ENCODE measurements at places on chromosomes 12 and 14.

DNA sequence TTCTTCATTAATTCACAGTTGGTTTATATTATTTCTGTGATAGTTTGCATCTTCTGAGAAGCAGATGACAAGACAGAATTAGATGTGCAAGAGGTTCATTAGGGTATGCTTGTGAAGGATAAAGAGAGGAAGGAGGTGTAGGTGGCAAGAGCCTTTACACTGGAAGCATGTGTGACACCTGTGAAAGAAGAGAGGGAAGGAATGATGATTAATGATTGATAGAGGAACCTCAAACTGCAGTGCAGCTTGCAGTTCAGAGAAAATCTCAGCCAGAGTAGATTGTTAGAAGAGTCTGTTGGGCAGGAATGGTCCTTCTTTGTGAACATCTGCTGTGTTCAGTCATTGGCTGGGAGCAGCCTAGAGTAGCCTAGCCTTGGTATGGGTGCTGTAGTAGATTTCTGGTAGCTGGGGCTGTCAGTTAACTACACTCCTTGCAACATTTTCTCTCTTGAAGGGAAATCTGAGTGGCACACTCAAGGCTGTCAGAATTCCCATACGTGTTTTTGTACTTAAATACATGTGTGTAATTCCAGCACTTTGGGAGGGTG lies 9.0 kb downstream of the RCOR1 start:
- DNase-seq = no peak

DNA sequence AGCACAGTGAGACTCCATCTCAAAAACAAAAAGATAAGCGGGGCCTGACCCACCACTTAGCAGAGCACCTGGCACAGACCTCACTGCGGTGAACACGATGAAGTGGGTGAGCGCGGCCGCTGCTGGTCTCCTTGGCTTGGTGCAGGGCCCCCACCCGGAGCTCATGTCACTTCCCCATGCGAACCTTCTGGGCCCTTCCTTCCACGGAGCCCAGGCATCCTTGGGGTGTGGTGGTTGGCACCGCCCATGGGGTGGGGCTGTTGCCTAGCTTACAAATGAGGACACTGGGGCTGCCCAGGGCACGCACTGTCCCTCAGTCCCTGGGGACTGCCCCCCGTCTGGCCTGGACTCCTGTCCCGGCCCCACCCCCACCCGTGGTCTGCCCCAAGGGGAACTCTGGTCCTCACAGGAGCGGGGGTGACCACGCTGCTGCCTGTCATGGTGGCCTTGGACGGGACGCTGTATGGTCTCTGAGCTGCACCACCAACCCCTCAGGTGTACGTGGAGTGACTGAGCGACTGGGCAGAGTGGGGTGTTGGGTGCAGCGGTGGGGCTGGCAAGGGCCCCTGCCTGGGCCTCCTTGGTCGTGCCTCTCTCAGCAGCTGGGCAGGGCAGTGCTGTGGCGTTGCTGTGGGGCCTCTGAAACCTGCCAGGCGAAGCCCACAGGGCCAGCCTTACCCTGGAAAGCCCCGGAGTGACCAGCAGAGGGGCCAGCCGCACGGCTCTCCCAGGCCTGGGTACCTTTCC lies 15.3 kb downstream of the FBRSL1 start:
- no peak for DNase-seq

- no peak for DNase-seq
Measured at GRCh38 chr12:122126342-122126635, 47.7 kb downstream of the IL31 start.

- no peak for DNase-seq
Measured at GRCh38 chr12:3132636-3133404, 55.6 kb downstream of the TSPAN9 start.

DNA sequence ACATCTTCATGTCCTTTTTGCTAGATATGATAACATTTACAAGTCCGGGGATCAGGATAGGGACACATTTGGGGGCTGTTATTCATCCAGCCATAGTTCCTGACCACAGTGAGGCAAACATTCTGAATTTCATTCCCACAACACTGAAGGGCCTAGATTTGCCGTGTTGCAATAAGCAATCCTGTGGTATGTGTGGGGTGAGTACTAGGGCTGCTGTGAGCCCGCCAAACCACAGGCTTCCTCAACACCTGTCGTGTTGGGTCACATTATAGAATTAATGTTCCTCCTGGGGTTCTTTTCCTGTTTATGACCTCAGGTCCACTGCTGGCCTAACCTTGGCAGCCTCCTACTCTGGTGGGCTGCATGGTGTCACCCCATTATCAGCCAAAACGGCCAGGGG lies 119.2 kb downstream of the TBC1D30 start:
- DNase-seq = no peak

DNA sequence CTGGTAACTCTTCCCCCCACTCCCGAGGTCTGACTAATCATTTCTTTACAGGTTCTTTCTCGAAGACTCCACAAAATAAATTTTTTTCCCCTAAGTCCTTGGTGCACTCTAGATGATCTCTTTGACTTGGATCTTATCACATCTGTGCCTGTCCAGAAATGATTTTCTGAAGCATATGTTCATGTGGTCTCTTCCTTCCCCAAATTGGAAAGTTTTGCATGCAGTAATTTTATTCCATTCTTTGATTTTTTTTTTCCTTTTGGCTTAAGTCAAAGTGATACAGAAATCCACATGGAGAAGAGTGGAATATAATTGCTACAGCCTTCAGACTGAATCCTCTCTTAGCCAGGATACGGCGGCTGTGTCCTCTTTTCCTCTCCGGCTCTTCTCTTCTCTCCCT lies 213.3 kb downstream of the BMP4 start:
- DNase-seq = no peak

- no peak for DNase-seq
Measured at GRCh38 chr12:66900616-66901015, 221.7 kb upstream of the GRIP1 start.

DNA sequence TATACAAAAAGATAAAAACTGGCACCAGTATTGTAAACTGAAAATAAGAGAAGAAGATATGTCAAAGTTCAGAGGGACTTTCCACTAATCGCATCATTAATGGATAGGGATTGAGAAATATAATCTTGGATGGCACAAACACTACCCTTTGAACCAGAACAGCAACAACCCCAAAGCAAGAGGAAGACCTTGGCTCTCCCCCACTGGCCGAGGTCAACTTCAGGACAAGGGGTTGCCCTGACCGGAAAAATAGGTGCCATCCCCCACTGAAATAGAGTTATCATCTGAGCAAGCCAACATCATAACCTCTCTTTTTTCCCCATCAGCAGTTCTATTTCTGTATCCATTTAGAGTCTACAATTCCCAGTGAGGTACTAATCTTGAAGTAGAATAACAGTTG lies 72.4 kb upstream of the PCED1B start:
- DNase-seq = no peak

DNA sequence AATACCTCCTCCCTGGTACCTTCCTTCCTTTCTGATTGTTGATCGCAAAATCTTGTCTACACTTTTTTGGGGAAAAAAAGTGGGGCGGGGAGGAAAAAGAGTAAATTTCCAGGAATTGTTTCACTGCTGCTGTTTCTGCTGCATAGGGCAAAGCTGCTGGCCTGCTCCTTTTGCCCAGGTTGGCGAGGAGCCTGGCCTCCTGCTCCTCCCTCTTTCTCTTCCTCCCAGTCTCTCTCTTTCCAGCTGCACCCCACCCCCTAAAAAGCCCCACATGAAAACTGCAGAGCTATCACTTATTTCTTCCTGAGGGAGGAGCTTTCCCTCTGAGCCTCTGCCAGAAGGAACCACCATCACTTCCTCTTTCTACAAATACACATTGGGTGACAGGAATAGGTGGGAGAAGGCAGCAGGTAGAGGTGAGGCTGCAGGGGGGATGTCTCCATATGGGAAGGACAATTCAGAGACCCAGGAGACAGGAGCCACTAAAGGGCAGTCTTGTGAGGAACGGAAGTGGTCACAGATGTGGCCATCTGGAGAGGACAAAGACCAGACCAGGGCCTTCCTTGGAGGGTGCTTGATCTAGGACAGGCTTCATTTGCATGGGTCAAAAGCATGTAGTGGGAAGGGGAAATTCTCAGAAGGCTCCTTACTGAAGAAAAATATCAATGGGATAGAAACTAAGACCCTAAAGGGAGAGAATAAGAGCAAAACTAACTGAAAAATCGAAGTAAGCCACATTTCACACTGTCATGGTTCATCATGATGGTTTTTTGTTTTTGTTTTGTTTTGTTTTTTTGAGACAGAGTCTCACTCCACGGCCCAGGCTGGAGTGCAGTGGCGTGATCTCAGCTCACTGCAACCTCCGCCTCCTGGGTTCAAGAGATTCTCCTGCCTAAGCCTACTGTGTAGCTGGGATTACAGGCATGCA lies 14.8 kb downstream of the ZBTB39 start:
- DNase-seq = no peak

DNA sequence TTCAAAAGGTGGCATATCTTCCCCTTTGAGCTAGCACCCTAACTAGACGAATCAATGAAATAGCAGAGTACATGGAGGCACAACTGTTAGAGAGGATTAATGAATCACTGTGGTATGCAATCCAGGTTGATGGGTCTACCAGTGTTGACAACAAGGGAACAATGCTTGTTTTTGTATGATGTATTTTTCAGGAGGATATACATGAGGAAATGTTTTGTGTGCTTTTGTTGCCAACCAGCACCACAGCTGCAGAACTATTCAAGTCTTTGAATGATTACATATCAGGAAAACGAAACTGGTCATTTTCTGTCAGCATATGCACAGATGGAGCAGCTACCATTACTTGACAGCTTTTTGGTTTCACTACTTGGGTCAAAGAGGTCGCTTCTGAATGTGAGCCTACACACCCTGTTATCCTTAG lies 142.6 kb downstream of the GPHN start:
- peak; percentile 73 for DNase-seq

Measured in activated CD4-positive, alpha-beta T cell treated with anti-CD3 and anti-CD28 coated beads, Interleukin-2, Interleukin-6, amounts not matched to agents 100 ng/mL and 50 ng/mL, durations not matched to agents 16 hours and 8 hours (primary cell).